ENCODE measurements at places on chromosomes 5 and 9. TPM values are rescaled to one million over a fixed set of nuclear protein-coding genes. Genes with fewer than 3 reads are reported as not detected.

GRCh38 chr5:180541710-180542109 lies 47.5 kb downstream of the CNOT6 start:
- H3K27me3 ChIP-seq, result no peaks in the 10 kb centered on the region
- peaks cover 13% of the 10 kb centered on the region for H3K36me3 ChIP-seq
- H3K4me1 ChIP-seq, result no peaks in the 10 kb centered on the region
- no peak overlapping the region for H3K27ac ChIP-seq
- DNase-seq, result no peak

DNA sequence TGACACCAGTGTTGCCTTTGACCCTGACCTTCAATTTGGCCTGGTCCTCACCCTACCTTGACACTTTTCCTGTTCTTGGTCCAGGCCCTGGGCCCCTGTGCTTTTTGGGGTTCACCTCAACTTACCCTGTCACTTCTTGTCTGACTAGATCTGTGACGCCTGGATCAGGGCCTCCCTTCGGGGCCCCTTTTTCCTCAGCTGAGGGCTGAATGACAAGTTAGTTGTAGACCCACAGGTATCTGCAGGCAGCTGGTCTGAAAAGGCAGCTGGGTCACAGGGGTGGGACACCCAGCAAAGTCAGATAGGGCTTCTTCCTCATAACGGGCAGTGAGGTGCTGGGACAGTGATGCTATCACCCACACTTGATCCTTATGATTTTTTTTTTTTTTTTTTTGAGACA lies 10.0 kb upstream of the MYORG start:
- no peaks in the 10 kb centered on the region for H3K36me3 ChIP-seq
- no peak overlapping the region for H3K27ac ChIP-seq
- H3K27me3 ChIP-seq, result no peaks in the 10 kb centered on the region
- no peak for DNase-seq

DNA sequence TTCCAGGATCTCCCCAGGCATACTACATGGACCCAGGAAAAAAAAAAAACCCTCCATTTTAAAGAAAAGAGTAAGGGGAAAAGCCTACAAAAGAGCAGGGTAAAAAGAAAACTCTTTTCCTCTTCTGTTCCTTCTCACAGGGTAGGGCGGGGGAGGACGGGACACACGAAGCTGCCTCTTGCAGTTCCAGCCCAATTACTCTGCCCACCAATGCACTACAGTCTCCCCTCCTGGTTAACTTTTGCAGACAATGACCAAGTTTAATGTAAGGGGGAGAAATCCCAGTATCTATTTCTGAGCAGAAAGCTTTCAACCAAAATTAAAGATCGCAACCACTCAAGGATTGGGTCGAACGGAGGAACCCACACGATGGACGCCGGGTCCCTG lies 1.3 kb downstream of the BRD3 start:
- peak overlapping the region; percentile 84 for H3K4me3 ChIP-seq
- no peaks in the 10 kb centered on the region for H3K27me3 ChIP-seq
- H3K36me3 ChIP-seq, result no peaks in the 10 kb centered on the region

The IFNA21 gene
- total RNA-seq, result not detected

- H3K4me3 ChIP-seq, result no peak overlapping the region
- H3K27ac ChIP-seq, result peak overlapping the region; percentile 3
- H3K36me3 ChIP-seq, result no peaks in the 10 kb centered on the region
- no peaks in the 10 kb centered on the region for H3K27me3 ChIP-seq
- DNase-seq, result no peak
Measured at GRCh38 chr5:80963966-80964481, 3.9 kb downstream of the RASGRF2 start.

GRCh38 chr5:111238431-111239225 lies 14.4 kb downstream of the CAMK4 start:
- DNase-seq, result no peak
- H3K4me1 ChIP-seq, result peaks cover 55% of the 10 kb centered on the region
- no peaks in the 10 kb centered on the region for H3K27me3 ChIP-seq

- H3K36me3 ChIP-seq, result no peaks in the 10 kb centered on the region
- H3K4me3 ChIP-seq, result no peak overlapping the region
Measured at GRCh38 chr5:126864042-126864688, 87.2 kb downstream of the LMNB1 start.

GRCh38 chr5:33891788-33892619 lies at the start of gene ADAMTS12:
Gene ADAMTS12 (minus strand): TSS chr5:33891990. CDS start chr5:33891856, 134 bp downstream.
- DNase-seq, result no peak
- no peak within 1 kb of the TSS for H3K27ac ChIP-seq
- H3K4me1 ChIP-seq, result no peaks in the 10 kb centered on the region

- DNase-seq, result no peak
- peak overlapping the region; percentile 85 for H3K4me3 ChIP-seq
- H3K36me3 ChIP-seq, result no peaks in the 10 kb centered on the region
- no peak overlapping the region for H3K27ac ChIP-seq
- H3K27me3 ChIP-seq, result no peaks in the 10 kb centered on the region
Measured at GRCh38 chr9:95516221-95516733, 494 bp downstream of the PTCH1 start.

- no peaks in the 10 kb centered on the region for H3K27me3 ChIP-seq
- no peaks in the 10 kb centered on the region for H3K4me1 ChIP-seq
- H3K36me3 ChIP-seq, result no peaks in the 10 kb centered on the region
Measured at GRCh38 chr9:82539856-82540579, 522.9 kb downstream of the RASEF start.

DNA sequence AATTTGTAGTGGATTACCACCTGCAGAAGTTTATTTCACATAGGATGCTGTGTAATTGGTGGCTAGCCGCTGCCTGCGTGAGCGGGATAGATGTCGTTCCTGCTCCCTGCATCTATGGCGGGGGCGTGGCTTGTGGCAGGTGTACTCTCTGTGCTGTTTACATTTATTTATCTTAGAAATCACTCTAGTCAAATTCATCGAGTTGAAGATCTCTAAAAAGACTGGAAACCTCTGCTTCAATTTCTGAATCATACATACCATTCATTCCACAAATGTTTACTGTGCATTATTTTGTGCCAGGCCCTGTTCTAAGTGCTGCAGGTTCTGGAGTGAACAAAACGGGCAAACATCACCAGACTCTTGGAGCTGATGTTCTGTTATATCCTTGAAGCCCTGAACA lies 11.9 kb downstream of the ROPN1L start:
- no peaks in the 10 kb centered on the region for H3K36me3 ChIP-seq
- no peaks in the 10 kb centered on the region for H3K27me3 ChIP-seq
- no peak overlapping the region for H3K4me3 ChIP-seq
- no peak for DNase-seq

DNA sequence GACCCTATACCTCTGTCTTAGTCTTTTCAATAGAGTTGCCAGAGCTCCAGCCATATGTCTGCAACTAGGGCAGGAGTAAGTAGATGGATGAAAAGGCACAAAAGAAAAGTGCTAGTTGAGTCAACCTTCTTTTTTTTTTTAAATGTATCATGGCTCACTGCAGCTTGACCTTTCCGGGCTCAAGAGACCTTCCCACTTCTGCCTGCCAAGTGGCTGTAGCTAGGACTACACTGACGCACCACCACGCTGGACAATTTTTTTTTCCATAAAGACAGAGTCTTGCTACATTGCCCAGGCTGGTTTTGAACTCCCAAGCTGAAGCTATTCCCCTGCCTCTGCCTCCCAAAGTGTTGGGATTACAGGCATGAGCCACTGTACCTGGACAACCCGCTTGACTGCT lies 27.3 kb downstream of the FOXE1 start:
- H3K27me3 ChIP-seq, result no peaks in the 10 kb centered on the region
- no peaks in the 10 kb centered on the region for H3K4me1 ChIP-seq
- H3K27ac ChIP-seq, result no peak overlapping the region
- H3K36me3 ChIP-seq, result no peaks in the 10 kb centered on the region
- H3K4me3 ChIP-seq, result no peak overlapping the region

GRCh38 chr5:129945774-129946270 lies 41.6 kb downstream of the CHSY3 start:
- H3K36me3 ChIP-seq, result no peaks in the 10 kb centered on the region
- no peak for DNase-seq
- no peak overlapping the region for H3K27ac ChIP-seq

The SH3TC2 gene
- 0.08 TPM for total RNA-seq

DNA sequence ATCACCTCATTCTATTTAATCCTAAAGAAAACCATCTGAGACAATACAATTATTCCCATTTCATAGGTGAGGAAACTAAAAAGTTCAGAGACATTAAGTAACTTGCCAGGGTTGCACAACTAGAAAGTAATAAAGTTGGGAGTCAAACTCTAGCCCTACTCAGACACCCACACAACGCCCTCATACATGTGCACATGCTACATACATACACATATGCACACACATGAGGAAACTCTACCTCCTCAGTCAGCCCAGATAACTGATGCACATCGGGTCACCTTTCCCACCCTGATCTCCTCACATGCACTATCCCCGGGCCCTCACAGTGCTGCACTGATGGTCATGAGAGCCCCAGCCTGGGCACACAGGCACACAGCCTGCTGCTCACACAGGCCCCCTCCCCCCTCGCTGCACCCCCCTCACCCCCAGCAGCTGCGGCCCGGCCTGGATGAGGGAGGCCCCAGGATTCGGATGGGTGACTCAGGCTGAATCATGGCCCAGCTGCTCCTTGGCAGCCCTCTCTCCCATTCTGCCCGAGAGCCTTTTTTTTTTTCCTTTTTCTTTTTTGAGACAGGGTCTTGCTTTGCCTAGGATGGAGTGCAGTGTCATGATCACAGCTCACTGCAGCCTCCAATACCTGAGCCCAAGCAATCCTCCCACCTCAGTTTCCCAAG lies 5.0 kb upstream of the GPRIN1 start:
- no peak overlapping the region for H3K4me3 ChIP-seq
- H3K36me3 ChIP-seq, result no peaks in the 10 kb centered on the region
- H3K27me3 ChIP-seq, result peaks cover 11% of the 10 kb centered on the region
- H3K27ac ChIP-seq, result no peak overlapping the region

The SLC2A6 gene
- 5.7 TPM for total RNA-seq

GRCh38 chr9:29211580-29212396 lies 1638.5 kb upstream of the C9orf72 start:
- no peaks in the 10 kb centered on the region for H3K27me3 ChIP-seq
- no peak overlapping the region for H3K27ac ChIP-seq
- H3K4me1 ChIP-seq, result no peaks in the 10 kb centered on the region
- peak; percentile 26 for DNase-seq
- H3K4me3 ChIP-seq, result no peak overlapping the region

The CDKN2A gene
- 0.95 TPM for total RNA-seq

The NOXA1 gene
- 11.1 TPM for total RNA-seq

GRCh38 chr5:164002214-164002613 lies 496.8 kb downstream of the MAT2B start:
- no peaks in the 10 kb centered on the region for H3K36me3 ChIP-seq
- no peak overlapping the region for H3K4me3 ChIP-seq
- H3K27me3 ChIP-seq, result no peaks in the 10 kb centered on the region
- DNase-seq, result no peak
- no peaks in the 10 kb centered on the region for H3K4me1 ChIP-seq
- H3K27ac ChIP-seq, result no peak overlapping the region

The TAS2R1 gene
- not detected for total RNA-seq

- no peak for DNase-seq
- no peak overlapping the region for H3K27ac ChIP-seq
- no peaks in the 10 kb centered on the region for H3K27me3 ChIP-seq
- no peaks in the 10 kb centered on the region for H3K36me3 ChIP-seq
Measured at GRCh38 chr9:76322810-76323209, 71.4 kb downstream of the RFK start.

GRCh38 chr9:90727488-90727887 lies 74.1 kb upstream of the SYK start:
- no peaks in the 10 kb centered on the region for H3K36me3 ChIP-seq
- H3K27ac ChIP-seq, result no peak overlapping the region

The RNF208 gene
- 4.3 TPM for total RNA-seq

The DCANP1 gene
- total RNA-seq, result not detected

- no peak overlapping the region for H3K27ac ChIP-seq
- DNase-seq, result no peak
- no peak overlapping the region for H3K4me3 ChIP-seq
- H3K36me3 ChIP-seq, result no peaks in the 10 kb centered on the region
Measured at GRCh38 chr5:133244242-133244641, 192.4 kb downstream of the HSPA4 start.

The PKD2L2 gene
- 0.46 TPM for total RNA-seq

DNA sequence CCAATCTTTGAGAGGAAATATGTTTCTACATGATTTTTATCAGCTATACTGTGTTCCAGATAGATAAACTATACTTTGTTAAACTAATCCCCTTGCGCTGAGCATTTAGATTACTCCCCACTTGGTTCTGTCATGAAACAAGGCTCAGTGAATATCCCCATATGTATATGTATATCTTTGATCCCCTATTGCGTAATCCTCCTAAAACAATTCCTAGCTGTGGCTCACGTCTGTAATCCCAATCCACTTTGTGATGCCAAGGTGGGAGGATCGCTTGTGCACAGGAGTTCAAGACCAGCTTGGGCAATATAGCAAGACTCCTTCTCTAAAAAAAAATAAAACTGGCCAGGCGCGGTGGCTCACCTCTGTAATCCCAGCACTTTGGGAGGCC lies 2.7 kb downstream of the PHYHD1 start:
- DNase-seq, result no peak
- peaks cover 12% of the 10 kb centered on the region for H3K4me1 ChIP-seq
- no peaks in the 10 kb centered on the region for H3K36me3 ChIP-seq
- H3K27ac ChIP-seq, result no peak overlapping the region
- H3K27me3 ChIP-seq, result no peaks in the 10 kb centered on the region

DNA sequence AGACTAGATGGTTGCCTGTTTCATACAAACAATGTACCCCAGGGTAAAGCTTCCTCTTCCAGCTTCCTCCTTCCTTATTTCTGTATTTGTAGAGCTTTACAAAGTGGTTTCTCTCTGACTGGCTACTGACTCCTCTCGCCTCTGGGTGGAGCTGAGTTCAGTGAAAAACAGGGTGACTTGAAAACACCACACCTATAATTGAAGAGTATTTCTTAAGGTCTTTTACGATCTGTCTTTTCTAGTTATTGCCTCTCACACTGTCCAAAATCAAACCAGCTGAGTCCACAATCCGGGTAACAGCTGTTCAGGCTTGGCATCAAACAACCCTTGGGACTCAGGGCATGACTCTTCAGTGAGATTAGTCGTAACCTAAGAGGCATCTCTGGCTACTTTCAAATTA lies 200.4 kb downstream of the ARRDC3 start:
- H3K4me3 ChIP-seq, result no peak overlapping the region
- no peaks in the 10 kb centered on the region for H3K4me1 ChIP-seq
- H3K27me3 ChIP-seq, result no peaks in the 10 kb centered on the region
- no peaks in the 10 kb centered on the region for H3K36me3 ChIP-seq

- H3K27me3 ChIP-seq, result no peaks in the 10 kb centered on the region
- no peak for DNase-seq
- no peaks in the 10 kb centered on the region for H3K36me3 ChIP-seq
- no peak overlapping the region for H3K4me3 ChIP-seq
- H3K4me1 ChIP-seq, result no peaks in the 10 kb centered on the region
Measured at GRCh38 chr5:92942762-92943161, 638.3 kb downstream of the NR2F1-AS1 start.

DNA sequence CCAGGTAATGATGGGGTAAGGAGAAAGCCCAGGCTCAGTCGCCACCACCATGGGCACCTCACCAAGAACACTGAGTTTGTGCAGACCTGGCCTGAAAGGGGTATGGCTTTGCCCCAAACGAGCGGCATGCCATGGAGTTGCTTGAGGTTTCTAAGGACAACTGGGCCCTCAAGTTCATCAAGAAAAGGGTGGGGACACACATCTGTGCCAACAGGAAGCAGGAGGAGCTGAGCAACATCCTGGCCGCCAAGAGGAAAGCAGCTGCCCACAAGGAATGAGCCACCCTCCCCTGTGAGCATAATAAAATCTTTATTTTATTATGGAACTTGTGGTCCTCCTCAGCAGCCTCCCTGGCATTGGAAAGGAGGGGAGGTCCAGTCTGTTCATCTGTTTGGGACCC lies 23.8 kb downstream of the CD14 start:
- H3K27me3 ChIP-seq, result no peaks in the 10 kb centered on the region
- no peaks in the 10 kb centered on the region for H3K36me3 ChIP-seq
- no peak for DNase-seq
- no peaks in the 10 kb centered on the region for H3K4me1 ChIP-seq
- H3K27ac ChIP-seq, result no peak overlapping the region

Data from naive thymus-derived CD4-positive, alpha-beta T cell (primary cell).